ENCODE measurements at places on chromosomes 13 and 19. TPM values are rescaled to one million over a fixed set of nuclear protein-coding genes. Genes with fewer than 3 reads are reported as not detected.

DNA sequence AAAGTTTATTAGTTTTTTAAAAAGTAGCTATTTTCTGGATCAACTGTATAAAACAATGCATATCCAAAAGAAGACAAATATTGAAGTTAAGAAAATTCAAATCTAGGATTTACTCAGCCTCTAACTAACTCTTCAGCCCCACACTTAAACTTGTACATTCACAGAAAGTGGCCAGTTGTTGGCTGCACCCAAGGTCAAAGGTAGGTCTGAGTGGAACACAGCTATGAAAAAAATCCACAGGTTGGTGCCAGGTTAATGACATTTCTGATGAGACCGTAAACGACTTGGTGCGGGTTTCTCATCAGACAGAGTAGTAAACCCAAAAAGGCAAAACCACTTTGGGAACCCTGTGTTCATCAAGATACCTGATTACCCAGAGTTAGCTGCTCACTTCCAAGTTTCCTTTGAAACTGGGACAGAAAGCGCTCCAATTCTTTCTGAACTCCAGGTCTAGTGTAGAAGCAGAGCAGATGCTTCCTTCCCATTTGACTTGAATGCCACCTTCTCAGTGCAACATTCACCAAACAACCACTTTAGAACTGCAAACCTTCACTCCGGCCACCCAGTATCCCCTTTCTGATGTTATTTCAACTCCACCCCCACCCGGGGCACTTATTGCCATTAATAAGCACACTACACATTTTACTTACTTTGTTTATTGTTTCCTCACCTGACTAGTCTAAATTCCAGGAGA is 208.3 kb upstream of the STARD13 start:
- DNase-seq: no peak
- no peaks in the 10 kb centered on the region for H3K36me3 ChIP-seq
- H3K27me3 ChIP-seq: no peaks in the 10 kb centered on the region
- H3K4me3 ChIP-seq: no peak overlapping the region
- H3K27ac ChIP-seq: no peak overlapping the region

DNA sequence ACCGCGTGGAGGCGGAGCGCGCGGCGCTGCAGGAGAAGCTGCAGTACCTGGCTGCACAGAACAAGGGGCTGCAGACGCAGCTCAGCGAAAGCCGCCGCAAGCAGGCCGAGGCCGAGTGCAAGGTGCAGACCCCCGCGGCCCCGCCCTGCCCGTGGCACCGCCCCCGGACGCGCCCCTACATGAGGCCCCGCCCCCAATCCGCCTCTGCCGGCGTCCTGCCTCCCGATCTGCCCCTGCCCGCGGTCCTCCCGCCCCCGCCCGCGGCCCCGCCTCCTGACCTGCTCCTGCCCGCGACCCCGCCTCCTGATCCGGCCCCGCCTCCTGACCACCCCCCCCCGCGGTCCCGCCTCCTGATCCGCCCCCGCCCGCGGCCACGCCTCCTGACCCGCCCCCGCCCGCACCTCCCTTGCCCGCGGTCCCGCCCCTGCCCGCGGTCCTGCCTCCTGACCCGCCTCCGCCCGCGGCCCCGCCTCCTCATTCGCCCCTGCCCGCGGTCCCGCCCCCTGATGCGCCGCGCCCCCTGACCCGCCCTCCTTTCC is 11.7 kb downstream of the PRR36 start:
- peak; percentile 87 for DNase-seq
- H3K4me3 ChIP-seq: peak overlapping the region; percentile 17
- no peak overlapping the region for H3K27ac ChIP-seq
- H3K36me3 ChIP-seq: no peaks in the 10 kb centered on the region
- H3K27me3 ChIP-seq: peaks cover 33% of the 10 kb centered on the region

GRCh38 chr19:33740811-33741396 is 55.8 kb upstream of the KCTD15 start:
- H3K27ac ChIP-seq: no peak overlapping the region
- no peaks in the 10 kb centered on the region for H3K36me3 ChIP-seq
- DNase-seq: peak; percentile 23
- no peak overlapping the region for H3K4me3 ChIP-seq
- H3K4me1 ChIP-seq: no peaks in the 10 kb centered on the region
- H3K27me3 ChIP-seq: no peaks in the 10 kb centered on the region

DNA sequence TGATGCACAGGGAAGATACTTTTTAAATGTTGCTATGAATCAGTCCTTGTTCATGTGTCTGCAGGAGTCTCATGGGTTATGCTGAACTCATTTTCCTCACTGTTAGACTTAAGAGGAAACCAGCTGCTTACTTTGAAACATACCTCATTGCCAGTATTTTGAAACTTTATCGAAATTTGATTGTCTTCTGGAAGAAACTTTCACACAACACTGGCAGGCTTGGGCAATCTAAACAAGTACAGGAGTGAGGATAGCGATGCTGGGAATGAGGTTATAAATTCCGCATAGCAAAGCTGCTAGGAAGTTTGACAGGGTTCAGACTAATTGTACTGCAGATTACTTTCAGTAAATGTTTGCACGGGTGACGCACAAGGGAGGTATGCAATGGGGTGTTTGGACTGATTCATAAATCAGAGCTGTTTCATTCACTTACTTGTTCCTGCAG is 245.7 kb downstream of the DNAJC15 start:
- H3K27me3 ChIP-seq: no peaks in the 10 kb centered on the region
- no peaks in the 10 kb centered on the region for H3K36me3 ChIP-seq
- H3K27ac ChIP-seq: peak overlapping the region; percentile 7
- no peak overlapping the region for H3K4me3 ChIP-seq
- DNase-seq: peak; percentile 36

DNA sequence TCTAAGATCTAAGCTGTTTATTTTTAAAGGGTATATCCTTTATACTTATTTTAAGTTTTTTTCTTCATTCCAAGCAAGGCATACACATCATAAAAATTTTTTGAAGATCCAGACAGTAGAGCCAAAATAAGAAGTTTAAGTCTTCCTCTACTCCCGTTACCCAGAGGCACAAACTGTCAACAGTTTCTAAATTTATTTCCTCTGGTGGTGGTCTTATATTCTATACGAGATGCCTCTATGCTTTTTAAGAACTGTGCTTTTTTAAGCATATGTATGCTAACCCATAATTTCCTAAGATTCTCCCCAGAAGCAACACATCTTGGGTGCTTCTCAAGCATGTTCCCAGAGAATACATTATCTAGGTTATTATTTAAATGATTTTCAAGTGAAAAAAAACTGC is 383.6 kb downstream of the COG6 start:
- no peak overlapping the region for H3K27ac ChIP-seq
- no peaks in the 10 kb centered on the region for H3K27me3 ChIP-seq
- no peak for DNase-seq
- H3K4me1 ChIP-seq: no peaks in the 10 kb centered on the region
- no peak overlapping the region for H3K4me3 ChIP-seq

Gene ZNF772
- 5.3 TPM for total RNA-seq
